ENCODE measurements at places on chromosomes 7 and 10. TPM values are rescaled to one million over a fixed set of nuclear protein-coding genes. Genes with fewer than 3 reads are reported as not detected.

The RADIL gene
- total RNA-seq = 0.26 TPM

The RP9 gene
- total RNA-seq = 22.6 TPM

The AHCYL2 gene
- 14.1 TPM for total RNA-seq

The INHBA gene
- total RNA-seq = 2.5 TPM

The OR2F2 gene
- not detected for total RNA-seq

Measured in activated T-helper 1 cell treated with anti-CD3 and anti-CD28 coated beads, Interleukin-12 subunit alpha, Interleukin-12 subunit beta, Interleukin-2, Interleukin-4 antibody, amounts not matched to agents 30 ng/mL and 10 ng/mL and 1 ng/mL, durations not matched to agents 14 hours and 24 hours and 36 hours (primary cell).